ENCODE measurements at places on chromosomes 1 and 21.

DNA sequence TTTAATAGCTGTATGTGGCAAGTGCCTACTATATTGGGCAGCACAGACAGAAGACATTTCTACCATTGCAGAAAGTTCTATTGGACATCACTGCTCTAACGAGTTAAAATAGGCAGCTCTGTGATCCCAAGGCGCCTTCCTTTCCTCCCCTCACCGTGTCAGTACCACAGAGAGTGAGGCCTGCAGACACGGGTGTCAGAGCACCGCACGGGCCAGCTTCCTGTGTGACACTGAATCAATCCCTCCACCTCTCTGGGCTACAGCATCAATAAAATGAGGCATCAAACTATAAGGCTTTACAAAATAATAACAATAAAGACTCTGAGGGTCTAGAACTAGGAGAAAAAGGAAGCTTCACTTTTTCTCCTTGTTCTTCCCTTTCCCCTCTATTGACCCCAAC, 246.7 kb downstream of the FOXD2 start:
- no peak for DNase-seq

DNA sequence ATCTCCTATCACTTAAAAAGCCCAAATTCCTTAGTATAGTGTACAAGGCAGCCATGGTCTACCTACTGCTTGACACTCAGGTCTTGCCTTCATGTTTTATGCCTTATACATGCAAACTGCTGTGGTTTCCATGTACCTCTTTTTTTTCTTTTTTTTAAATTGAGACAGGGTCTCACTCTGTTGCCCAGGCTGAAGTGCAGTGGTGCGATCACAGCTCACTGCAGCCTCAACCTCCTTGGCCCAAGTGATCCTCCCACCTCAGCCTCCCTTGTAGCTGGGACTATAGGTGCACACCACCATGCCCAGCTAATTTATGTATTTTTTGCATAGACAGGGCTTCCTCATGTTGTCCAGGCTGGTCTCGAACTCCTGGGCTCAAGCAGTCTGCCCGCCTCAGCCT, 8.0 kb downstream of the CD55 start:
- no peak for DNase-seq

DNA sequence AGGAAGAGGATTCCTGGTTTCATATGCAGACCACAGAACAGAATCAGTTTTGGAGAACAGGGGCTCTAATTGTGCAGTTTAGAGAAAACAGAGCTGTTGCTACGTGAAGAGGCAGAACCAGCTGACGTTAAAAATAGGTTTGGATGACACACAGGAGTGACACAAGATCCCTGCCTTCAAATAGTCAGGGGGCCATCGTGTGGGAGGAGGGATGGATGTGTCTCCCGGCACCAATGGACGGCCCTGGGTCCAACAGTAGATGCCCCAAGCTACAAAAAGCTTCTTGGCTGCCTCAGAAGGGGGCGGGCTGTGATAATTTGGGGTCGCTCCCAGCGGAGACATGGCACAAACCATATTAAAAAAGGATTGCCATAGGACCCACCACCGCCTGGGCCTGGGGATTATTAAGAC, 87.8 kb downstream of the MRPL37 start:
- no peak for DNase-seq

GRCh38 chr21:31671931-31672330, 12.4 kb downstream of the SOD1 start:
- DNase-seq: no peak

DNA sequence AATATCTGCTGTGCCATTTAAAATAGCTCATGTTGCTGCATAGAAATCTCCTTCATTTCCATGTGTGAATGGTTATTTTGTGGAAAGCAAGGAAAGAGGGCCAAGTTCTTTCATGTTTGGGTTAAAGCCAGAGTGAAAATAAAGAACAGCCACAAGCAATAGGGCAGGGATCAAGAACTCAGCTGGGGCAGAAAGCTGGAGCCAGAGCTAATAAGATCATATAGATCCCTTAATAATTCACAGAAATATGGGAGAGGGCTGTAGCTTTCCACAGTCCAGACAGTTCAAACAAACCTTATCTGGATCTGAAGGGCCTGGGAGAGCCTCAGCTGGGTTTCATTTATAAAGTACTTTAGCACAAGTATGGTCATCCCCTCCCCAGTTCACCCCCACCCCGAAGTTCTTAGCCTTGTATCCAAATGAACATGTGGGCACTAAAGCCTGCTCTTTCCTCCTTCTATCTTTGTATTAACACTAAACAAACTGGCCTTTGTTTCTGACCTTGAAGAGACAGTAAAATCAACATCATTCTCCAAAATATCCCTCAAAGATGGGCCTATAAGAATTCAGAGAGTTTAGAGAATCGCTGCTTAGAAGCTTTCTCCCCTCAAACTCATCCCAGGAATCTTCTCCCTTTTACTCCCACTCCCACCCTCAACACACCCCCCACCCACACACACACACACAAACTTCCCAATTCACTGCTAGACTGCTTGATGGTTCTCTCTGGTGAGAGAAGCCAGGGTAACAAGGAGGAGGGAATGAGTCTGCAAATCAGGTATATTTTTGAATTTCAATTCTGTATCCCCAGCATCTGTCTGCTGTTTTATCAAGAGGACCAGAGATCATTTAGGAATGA, 41.7 kb downstream of the UTP25 start:
- no peak for DNase-seq

- peak; percentile 85 for DNase-seq
Measured at GRCh38 chr1:199010492-199010891, 371.7 kb downstream of the PTPRC start.

DNA sequence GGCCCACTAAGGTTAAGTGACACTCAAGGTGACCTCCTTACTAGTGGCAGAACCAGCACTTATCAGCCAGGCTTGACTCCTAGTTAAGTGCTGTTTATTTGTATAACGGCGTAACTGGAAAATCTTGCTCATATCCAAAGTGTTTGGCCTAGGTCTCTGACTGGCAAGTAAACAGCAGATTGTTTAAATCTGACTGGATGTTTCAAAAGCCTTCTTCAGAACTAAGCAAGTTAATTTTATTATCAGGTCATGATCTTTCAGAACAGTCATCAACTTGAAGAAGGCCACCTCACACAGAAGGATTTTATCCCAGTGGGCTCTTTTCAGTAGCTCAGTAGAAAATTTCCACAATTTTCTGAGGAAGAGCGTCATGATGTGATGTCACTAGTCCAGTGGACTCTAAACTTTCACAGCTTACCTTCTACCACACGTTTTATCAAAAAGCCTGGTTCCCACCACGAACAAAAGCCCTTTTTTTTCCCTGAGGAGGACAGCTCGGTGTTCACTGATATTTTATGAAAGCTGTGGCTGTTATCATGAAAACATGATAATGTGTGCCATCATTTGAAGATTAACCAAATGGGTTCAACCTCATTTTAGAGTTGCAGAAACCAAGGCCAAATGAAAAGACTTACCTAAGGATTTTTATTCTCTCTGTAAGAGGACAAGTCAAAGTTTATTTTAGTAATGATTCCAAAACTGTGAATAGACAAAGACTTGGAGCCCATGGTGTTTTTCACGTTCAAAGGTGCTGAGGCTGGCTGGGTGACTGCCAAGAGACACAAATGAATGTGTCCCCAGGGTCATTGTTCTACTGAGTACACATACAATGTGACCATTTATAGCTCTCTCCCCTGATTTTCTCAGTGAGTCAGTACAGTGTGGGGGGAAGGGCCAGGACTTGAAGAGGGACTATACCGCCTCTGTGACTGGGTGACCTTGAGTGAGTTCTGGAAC, 9.1 kb downstream of the SGIP1 start:
- DNase-seq: no peak

GRCh38 chr1:228264090-228264829, 56.4 kb downstream of the OBSCN start:
- no peak for DNase-seq

- no peak for DNase-seq
Measured at GRCh38 chr1:221697923-221698425, 43.9 kb downstream of the DUSP10 start.

DNA sequence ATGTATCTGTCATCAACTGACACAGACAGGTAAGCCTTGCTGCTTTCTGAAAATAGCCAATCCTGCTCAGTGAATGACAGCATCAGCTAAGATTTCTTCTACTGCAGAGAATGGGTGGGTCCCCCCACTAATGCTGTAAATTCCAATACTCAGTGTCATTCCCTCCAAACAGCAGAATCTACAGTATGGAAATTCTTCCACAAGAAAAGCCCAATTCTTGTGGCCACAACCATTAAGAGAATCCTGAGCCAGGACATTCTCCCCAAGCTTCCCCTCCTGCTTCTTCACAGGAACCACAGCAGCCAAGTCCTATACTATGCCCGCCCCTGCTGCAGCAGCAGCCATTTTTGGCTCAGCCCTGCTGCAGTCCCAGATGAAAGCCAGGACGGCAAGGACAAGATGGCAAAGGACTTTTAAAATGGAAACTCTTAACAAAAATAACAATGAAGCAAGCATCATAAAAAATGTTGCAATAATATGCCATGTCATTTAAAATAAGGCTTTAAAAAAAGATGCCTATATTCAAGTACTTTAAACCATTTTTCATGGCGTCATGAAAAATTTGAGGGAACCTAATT, 26.8 kb downstream of the EIF4G3 start:
- no peak for DNase-seq

- peak; percentile 39 for DNase-seq
Measured at GRCh38 chr1:156725683-156726280, 2.5 kb upstream of the METTL25B start.

DNA sequence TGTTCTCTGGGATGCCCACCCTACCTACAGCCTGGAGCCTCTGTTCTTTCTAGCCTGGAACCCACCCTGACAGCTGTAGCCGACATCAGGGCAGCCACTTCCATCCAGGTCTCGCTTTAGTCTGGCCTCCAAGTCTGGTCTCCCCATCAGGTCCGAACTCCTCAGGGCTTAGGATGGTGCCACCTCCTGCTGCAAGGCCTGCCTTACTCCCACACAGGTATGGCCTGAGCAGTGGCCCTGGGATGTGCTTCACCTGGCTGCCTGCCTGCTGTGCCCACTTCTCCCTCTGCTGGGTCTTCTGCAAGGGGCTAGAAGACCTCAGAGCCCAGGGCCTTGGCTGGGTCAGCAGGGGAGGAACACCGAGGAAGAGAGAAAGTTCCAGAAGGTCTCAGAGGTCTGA, 35.7 kb upstream of the MAGOH start:
- no peak for DNase-seq

DNA sequence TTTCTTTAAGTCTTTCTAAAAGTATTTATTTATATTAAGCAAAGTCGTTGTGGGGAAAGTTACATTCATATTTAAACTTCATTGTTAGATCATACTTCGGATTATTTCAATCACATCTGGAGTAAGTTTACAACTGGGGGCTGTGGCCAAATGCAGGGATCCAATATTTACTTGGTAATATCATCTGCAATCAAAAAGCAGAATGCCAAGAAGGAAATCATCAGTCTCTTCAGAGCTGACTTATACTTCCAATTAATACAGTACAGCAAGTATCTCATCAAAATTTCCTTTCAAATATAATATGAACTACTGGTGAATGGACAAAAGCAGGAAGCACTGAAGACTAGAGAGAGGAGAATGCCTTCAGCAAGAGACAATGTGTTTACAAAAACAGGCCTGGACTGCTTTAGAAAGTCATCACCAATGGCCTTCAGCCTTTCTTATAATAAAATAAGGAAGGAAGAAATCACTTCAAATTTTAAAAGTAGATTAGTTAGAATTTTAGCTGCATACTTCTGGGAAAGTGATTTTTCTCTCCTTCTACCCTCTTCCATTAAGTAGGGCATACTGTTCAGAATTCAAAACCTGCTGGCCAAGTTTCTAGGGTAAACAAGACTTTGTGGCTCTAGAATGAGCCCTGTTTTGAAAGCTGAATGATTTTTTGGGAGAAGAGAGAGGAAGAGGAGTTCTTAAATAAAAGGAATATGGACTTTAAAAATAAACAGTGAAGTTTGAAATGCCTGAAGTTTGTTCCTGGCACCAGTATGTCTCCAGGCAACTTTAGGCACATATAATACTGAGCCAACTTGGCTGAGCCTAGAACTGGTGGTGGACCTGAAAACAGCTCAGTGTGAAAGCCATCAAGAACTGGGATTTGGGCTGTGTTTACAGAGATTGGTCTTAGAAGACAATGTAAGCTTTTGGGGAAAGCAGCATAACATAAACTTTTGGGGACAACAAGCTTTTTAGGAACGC, 22.2 kb upstream of the MYOC start:
- no peak for DNase-seq

GRCh38 chr1:244316407-244316806, 135.3 kb downstream of the ADSS2 start:
- no peak for DNase-seq

GRCh38 chr1:59089036-59089798, 207.7 kb upstream of the FGGY start:
- DNase-seq: no peak

GRCh38 chr21:34861258-34861657, 187.8 kb downstream of the RUNX1 start:
- DNase-seq: no peak

DNA sequence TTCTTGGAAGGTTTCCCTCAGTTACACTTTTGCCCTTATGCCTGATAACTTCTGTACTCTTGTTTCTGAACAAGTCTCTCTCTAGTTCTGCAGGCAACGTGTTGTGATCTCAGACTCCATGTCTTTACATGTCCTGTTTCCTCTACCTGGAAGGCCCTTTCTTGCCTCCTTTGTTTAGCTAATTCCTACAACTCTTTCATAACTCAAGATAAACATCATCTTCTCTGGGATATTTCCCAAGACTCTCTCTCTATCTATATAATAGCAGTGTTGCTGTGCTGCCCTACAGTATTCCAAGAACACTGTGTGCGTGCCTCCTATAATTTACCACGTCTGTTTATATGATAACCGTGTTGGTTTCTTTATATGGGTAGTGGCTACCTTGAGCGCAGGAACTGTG, 47.8 kb downstream of the CHRM3 start:
- DNase-seq: no peak

- no peak for DNase-seq
Measured at GRCh38 chr1:15968172-15968571, 7.7 kb downstream of the ZBTB17 start.

DNA sequence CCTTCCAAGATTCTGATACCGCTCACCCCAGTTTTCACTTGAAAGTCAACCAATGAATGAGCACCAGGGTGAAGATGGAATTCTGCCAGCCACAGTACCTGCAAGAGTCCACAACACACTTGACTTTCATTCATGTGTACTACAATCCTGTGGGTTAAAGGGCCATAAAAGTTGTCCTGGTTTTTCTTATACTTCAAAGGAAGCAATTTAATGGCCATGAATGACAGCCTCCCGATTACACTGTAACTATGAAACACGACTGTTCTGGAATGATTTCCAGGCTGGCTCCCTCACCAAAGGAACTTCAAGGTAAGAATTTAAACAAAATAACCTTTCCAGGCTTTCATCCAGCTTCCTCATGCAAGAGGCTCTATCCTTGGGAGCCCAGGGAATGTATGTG, 502.8 kb downstream of the SMYD3 start:
- no peak for DNase-seq

DNA sequence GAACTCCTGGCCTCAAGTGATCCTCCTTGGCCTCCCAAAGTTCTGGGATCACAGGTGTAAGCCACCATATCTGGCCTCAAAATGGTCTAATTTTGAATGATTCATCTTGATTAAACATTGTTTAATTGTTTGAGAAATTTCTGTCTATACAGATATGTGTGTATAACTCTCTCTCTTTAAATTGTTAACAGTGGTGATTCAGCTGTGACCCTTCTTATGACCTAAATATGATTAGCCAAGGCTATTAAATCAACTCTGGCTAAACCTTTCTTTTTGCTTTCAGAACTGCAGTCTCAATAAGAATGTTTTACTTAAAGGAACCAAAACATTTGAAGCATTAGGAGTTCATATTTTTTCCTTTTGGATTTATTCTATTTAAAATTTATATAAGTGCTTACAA, 19.2 kb upstream of the B3GALT5 start:
- DNase-seq: no peak

All from KG1 (cell line).